ENCODE measurements at places on chromosomes 13 and 19.

DNA sequence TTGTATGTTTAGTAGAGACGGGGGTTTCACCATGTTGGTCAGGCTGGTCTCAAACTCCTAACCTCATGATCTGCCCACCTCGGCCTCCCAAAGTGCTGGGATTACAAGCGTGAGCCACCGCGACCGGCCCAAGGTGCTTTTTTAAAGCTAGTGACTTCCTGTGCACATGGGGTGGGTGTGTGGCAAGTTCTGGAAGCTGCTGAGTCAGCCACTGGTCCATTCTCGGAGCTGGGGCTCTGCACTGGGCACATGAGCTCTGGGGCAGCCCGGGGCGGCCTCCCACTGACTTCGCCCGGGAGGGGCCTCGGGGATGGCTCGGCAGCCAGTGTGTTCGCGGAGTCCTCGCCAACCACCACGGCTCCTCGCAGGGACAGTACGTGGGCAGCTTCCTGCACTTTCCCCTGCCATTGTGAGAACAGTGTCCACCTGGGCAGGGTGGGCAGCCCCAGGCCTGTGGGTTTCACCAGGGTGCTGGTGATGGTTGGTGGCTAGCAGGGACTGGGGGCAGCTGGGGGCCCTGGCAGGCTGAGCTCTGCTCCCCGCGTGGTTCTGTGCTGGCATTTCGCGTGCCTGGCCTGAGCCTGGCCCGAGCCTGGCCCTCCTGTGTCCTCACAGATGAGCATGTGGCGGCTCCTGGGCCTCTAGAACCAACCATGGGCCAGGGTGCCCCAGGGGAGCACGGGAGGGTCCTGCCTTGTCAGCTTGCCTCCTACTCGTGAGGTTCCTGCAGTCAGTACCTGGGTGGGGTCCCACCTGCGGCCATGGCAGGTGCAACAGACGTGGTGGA, 12.2 kb downstream of the CBARP start:
- no peak for DNase-seq

- DNase-seq = no peak
These were observed 60.2 kb upstream of the UQCRFS1 start for GRCh38 chr19:29273000-29273640.

GRCh38 chr13:50393628-50394027, 378.4 kb downstream of the KCNRG start:
- peak; percentile 71 for DNase-seq

- DNase-seq = no peak
These were observed 56.8 kb downstream of the SKA3 start for GRCh38 chr13:21119526-21119925.

- no peak for DNase-seq
These were observed 2.8 kb downstream of the GRK1 start for GRCh38 chr13:113669755-113670341.

DNA sequence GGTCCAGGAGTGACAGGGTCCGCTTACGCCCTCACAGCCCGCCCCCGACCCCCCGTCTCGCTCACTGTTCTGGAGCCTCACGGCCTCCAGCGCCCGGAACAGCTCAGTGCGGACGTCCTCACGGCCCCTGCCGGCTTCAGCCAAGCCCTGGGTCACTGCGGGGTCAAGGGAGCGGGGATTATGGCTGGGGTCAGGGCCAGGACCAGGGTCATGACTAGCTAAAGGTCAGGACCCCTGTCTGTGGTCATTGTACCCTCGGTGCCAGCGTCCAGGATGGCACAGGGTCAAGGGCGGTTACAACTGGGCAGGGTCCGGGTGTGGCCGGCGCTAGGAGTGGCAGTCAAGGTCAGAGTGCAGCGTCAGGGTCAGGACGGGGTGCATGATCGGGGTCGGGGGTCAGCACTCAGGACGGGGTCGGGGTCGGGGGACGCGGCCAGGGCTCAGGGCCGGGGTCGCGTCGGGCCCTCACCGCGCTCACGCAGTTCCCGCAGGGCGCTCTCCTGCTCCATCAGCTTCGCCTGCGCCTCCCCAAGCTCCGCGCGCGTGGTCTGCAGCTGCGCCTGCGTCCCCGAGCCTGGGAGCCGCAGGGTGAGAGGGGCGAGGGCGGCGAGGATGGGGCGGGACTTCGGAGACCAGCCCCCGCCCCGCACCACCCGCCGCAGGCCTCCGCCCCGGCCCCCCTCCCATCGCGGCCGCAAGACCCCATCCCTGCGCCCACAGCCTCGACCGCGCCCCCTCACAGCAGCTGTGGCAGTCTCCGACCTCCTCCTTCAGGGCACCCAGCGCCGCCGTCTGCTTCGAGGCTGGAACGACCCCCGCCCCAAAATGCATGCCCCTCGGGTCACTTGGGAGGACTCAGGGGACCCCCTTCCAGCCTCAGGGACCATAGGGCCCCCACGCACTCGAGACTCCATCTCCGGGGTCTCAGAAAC, 1.4 kb downstream of the CLEC4G start:
- DNase-seq = no peak

- DNase-seq = no peak
These were observed 407.7 kb downstream of the LMO7 start for GRCh38 chr13:76043874-76044273.

Data from fibroblast of skin of right quadriceps (primary cell).